Adrenal gland (tissue), 19 donors: ENCODE measurements at places on chromosomes 4 and X. TPM values are rescaled to one million over a fixed set of nuclear protein-coding genes. Genes with fewer than 3 reads are reported as not detected.

CCKAR gene
- not detected for total RNA-seq

DNA sequence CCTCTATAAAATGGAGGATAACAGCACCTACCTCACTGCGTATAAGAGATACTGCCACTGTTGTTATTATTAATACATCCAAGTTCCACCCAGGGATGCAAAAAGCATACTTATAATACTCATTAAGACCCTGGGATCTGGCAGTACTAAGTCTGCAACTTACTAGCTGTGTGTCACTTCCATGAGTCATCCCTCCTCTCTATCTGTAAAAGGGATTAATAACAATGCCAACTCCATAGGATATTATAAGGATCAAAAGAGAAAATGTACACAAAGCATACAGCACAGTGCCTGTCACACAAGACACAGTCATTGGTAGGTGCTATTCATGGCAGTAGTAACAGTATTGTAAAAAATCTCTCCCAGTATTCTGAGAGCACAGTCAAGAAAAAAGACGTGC lies 216.7 kb downstream of the HS6ST2 start:
- H3K27ac ChIP-seq = no peak overlapping the region
- no peaks in the 10 kb centered on the region for H3K4me1 ChIP-seq
- DNase-seq = no peak
- H3K4me3 ChIP-seq = no peak overlapping the region
- H3K36me3 ChIP-seq = no peaks in the 10 kb centered on the region

- no peaks in the 10 kb centered on the region for H3K4me1 ChIP-seq
- H3K36me3 ChIP-seq = no peaks in the 10 kb centered on the region
- peaks cover 31% of the 10 kb centered on the region for H3K27me3 ChIP-seq
- DNase-seq = no peak
- no peak overlapping the region for H3K27ac ChIP-seq
These were observed 35.3 kb upstream of the DCX start for GRCh38 chrX:111447298-111447697.

PDGFRA gene
- 88.5 TPM for total RNA-seq

DNA sequence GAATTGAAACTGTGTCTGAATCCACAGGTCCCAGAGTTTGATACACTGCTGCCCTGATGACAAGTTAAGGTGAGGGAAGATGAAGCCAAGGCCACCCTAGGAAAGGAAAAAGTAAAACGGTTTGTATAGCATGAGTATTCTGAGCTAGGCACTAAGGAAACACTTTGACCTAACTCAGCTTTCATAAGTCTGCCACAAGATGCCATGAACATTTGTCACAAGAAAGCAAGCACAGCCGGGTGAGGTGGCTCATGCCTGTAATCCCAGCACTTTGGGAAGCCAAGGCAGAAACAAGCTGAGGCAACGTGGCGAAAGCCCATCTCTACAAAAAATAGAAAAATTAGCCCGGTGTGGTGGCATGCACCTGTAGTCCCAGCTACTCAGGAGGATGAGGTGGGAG lies 34.2 kb downstream of the ELOVL6 start:
- no peak for DNase-seq
- H3K36me3 ChIP-seq = no peaks in the 10 kb centered on the region
- peak overlapping the region; percentile 51 for H3K27ac ChIP-seq
- H3K27me3 ChIP-seq = no peaks in the 10 kb centered on the region

KLHL4 gene
- total RNA-seq = 78.9 TPM

AADAT gene
- total RNA-seq = 7.7 TPM

DNA sequence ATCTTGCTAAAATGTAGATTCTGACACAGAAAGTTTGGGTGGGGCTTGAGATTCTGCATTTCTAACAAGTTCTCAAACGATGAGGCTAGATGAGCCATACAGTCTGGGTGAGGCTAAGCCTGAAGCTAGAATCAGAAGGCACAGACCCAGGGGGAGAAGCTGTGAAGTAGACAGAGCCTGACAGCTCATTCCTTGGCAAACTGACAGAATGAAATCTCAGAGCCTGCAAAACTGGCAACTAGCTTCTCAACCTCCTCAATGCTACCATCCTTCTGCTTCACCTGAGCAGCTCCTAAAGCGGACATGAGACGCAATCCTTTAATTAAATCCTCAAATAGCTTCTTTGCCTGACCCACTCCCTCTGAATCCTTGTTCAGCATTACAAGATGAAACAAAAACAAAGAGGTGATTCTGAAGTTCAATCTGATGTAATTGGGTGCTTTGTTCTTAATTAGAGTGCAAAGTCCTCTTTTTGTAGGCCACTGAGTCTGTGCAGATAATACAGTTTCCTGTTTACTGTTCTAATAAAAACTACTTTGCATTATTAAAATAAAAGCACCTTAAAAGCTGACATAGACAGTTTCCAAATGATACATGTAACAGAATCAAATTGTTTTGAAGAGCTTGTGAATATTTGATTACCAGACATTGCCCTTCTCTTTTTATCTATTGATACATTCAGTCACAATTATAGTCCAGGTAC lies 71.0 kb upstream of the BMP2K start:
- DNase-seq = no peak
- no peak overlapping the region for H3K27ac ChIP-seq
- peaks cover 3% of the 10 kb centered on the region for H3K4me1 ChIP-seq
- no peaks in the 10 kb centered on the region for H3K27me3 ChIP-seq
- H3K36me3 ChIP-seq = no peaks in the 10 kb centered on the region
- H3K4me3 ChIP-seq = no peak overlapping the region

GEMIN8 gene
- 20.8 TPM for total RNA-seq

- no peak overlapping the region for H3K27ac ChIP-seq
- no peak for DNase-seq
- H3K36me3 ChIP-seq = no peaks in the 10 kb centered on the region
- no peak overlapping the region for H3K4me3 ChIP-seq
- no peaks in the 10 kb centered on the region for H3K27me3 ChIP-seq
These were observed 232.2 kb upstream of the IGFBP7 start for GRCh38 chr4:57342411-57342810.

GRCh38 chrX:21883258-21883657 lies 27.5 kb downstream of the YY2 start:
- H3K4me1 ChIP-seq = no peaks in the 10 kb centered on the region
- DNase-seq = peak; percentile 40
- H3K27me3 ChIP-seq = no peaks in the 10 kb centered on the region

FAM184B gene
- under 0.01 TPM for total RNA-seq

DNA sequence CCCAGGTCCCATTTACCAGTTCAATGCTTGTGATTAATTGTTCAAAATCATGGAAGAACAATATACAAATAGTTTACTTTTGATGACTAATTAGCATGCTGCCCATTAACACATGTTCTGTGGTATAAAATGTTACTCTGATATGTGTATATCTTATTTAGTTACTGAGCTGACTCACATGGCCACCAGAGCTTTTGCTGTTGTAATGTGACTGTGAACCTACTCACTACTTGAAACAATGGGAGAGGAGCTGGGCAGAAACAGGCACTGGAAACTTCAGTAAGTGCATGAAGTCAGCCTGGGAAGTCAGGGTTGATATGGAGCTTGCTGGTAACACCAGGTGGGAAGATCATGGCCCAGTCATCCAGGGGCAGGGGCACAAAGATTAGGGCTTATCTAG lies 72.7 kb upstream of the MAD2L1 start:
- no peak overlapping the region for H3K27ac ChIP-seq
- H3K4me3 ChIP-seq = no peak overlapping the region
- H3K4me1 ChIP-seq = no peaks in the 10 kb centered on the region
- no peaks in the 10 kb centered on the region for H3K36me3 ChIP-seq
- H3K27me3 ChIP-seq = no peaks in the 10 kb centered on the region
- DNase-seq = no peak

PNCK gene
- total RNA-seq = 1.4 TPM

- DNase-seq = no peak
- no peaks in the 10 kb centered on the region for H3K4me1 ChIP-seq
- no peaks in the 10 kb centered on the region for H3K27me3 ChIP-seq
- H3K4me3 ChIP-seq = no peak overlapping the region
- H3K36me3 ChIP-seq = no peaks in the 10 kb centered on the region
These were observed 61.7 kb downstream of the CT47B1 start for GRCh38 chrX:120813982-120814381.

DNA sequence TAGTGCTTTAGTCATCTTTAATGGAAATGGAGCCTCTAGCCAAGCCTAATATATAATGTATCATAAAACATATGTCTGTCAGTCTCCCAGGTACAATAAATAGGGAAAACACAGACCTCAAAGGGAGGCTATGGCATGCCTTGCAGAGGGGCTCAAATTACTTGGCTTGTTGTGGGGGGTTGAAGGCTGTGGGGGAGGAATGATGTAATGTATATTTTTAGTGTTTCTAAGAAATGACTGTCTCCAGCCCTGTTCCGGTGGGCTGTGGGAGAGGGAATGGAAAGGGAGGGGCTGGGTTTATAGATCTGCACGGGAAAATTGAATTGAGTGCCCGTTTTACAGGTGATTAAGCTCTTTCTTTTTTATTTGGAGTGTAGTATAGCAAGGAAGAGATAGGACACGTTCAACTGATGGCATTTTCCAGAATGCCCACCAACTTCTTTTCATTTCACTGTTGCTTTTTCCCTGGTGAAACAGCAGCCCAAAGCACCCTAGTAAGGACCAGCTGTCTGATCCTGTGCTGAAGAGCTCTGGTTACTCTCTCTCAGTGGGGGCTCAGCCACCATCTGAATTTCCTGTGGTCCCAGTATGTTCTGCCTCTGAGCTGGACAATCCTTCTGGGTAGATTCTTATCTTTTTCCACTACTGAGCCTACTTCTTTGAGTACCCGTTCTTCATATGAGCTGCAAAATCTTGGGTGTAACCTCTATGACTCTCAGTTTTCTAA lies 220.7 kb upstream of the CASK start:
- H3K4me3 ChIP-seq = no peak overlapping the region
- no peaks in the 10 kb centered on the region for H3K36me3 ChIP-seq
- no peak overlapping the region for H3K27ac ChIP-seq
- no peaks in the 10 kb centered on the region for H3K4me1 ChIP-seq
- H3K27me3 ChIP-seq = no peaks in the 10 kb centered on the region

STOX2 gene
- total RNA-seq = 8.1 TPM

KLHL13 gene
- 55.9 TPM for total RNA-seq

GRCh38 chrX:97211070-97211469 lies 327.4 kb downstream of the RPA4 start:
- no peaks in the 10 kb centered on the region for H3K4me1 ChIP-seq
- no peak overlapping the region for H3K4me3 ChIP-seq
- no peak for DNase-seq
- H3K27me3 ChIP-seq = no peaks in the 10 kb centered on the region
- no peaks in the 10 kb centered on the region for H3K36me3 ChIP-seq
- H3K27ac ChIP-seq = no peak overlapping the region

DNA sequence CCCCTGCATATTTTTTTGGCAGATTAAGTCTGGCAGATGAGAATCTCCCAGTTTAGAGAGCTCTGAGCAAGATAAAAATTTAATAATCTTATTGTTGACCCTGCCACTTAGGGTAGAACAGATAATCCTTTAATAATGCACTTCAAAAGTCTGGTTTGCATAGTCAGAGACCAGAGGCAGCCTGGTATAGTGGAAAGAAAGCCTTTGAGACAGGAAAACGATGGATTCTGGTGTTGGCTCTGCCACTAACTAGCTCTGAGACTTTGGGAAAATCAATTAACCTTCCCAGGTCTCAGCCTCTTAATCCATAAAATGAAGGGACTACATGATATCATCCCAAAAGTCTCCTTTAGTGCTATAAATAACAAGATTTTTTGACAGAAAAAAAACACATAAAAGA lies 824.5 kb downstream of the STIM2 start:
- H3K27ac ChIP-seq = no peak overlapping the region
- no peak for DNase-seq
- H3K4me3 ChIP-seq = no peak overlapping the region
- H3K27me3 ChIP-seq = no peaks in the 10 kb centered on the region

RAB9B gene
- 0.09 TPM for total RNA-seq

DNA sequence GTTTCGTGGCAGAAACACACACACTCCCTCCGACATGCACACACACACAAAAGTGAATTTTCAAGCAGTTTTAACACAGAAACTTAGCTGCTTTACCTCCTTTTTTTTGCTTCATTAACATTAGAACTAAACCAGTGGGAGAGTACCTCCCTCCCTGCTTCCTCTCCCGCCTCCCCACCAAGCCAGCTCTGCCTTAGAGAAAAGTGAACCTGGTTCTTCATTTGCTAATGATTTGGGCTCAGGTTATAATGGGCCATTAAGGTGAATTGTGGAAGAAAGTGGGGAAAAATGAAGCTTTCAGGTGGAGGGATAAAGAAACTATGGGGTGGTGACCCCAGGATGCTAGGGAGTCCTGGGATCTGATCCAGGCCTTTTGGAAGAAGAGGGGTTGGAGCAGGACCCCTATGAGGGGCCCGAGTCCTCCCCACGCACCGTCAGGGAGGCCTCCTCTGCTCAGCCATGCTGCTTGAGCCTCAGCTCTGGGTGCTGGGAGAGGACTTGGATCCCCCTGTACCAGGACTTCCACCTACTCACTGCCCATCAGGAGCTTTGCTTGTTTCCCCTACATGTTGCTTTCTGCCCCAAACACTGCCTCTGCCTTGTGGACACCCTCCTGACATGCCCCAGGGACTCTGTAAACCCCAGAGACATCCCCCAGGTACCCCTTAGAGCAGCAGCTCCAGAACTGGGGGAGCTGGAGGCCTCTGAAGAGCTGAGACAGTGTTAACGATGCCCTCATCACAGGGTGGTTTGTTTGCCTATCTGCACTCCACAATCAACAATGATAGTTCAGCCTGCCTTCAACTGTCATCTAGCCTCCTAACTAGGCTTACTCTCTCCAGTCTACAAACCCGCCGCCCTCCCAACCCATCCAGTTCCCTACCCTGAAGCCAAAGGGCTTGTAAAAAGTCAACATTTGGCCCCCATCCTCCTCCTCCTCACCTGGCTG lies 6.5 kb upstream of the JADE1 start:
- no peak overlapping the region for H3K27ac ChIP-seq
- no peak for DNase-seq
- no peak overlapping the region for H3K4me3 ChIP-seq

DNA sequence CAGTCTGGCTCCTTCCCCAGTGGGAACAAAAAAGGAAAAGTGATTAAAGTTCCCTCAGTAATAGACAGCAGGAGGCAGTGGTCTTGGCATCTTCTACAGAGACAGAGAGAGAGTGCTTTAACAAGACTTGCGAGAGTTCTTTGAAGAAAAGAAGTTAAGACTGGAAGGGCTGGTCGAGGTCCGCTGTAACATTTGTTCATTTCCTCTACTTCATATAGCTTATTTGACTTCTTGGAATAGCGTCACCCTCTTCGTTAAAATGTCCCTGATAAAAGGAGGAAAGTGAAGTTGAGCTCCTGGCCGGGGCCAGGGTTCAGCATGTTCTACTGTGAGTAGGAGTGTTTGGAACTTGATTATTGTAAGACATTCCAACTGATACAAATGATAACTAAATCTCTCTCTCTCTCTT lies 179.8 kb downstream of the SLIT2 start:
- no peak overlapping the region for H3K4me3 ChIP-seq
- no peaks in the 10 kb centered on the region for H3K27me3 ChIP-seq
- DNase-seq = no peak
- no peak overlapping the region for H3K27ac ChIP-seq
- H3K4me1 ChIP-seq = peaks cover 11% of the 10 kb centered on the region

DCHS2 gene
- 0.23 TPM for total RNA-seq

SCOC gene
- total RNA-seq = 28.5 TPM
